ENCODE measurements at places on chromosomes 2 and 18.

- no peak for DNase-seq
Measured at GRCh38 chr2:134268265-134268664, 14.4 kb downstream of the MGAT5 start.

DNA sequence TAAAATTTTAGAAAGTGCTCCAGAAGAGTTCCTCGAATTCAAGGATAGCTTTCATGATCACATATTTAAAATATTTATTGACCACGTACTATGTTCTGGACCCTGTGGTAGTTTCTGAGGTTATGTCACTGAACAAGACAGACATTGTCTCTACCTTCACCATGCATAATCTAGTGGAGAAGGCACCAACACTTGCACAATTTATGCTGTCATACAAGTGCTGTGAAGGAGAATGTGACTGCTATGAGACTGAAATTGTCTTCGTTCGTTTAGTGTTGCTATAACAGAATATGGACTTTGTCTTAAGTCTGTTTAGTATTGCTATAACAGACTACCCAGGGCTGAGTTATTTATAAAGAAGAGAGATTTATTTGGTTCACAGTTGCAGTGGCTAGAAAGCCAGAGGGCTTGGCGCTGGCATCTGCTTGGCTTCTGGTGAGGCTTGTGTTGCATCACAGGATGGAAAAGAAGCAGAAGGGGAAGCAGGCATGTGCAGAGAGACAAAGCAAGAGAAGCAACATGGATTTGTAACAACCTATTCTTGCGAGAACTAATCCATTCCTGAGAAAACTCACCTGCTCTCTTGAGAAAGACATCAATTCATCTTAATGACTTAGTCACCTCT lies 50.0 kb upstream of the RFX8 start:
- no peak for DNase-seq

GRCh38 chr2:88253375-88253774 lies 83.2 kb downstream of the THNSL2 start:
- no peak for DNase-seq

GRCh38 chr2:207558079-207558491 lies 28.3 kb downstream of the CREB1 start:
- no peak for DNase-seq
